ENCODE measurements at places on chromosomes 12 and 14. TPM values are rescaled to one million over a fixed set of nuclear protein-coding genes. Genes with fewer than 3 reads are reported as not detected.

HOXC9 gene
- not detected for total RNA-seq

TAS2R7 gene
- not detected for total RNA-seq

USP15 gene
- total RNA-seq: 50.2 TPM

TRIM9 gene
- total RNA-seq: 0.47 TPM

MGAT4C gene
- total RNA-seq: 0.20 TPM

ERP29 gene
- 152 TPM for total RNA-seq

Data from left lung (tissue), 14 donors.